ENCODE measurements at places on chromosomes 5 and 9.

DNA sequence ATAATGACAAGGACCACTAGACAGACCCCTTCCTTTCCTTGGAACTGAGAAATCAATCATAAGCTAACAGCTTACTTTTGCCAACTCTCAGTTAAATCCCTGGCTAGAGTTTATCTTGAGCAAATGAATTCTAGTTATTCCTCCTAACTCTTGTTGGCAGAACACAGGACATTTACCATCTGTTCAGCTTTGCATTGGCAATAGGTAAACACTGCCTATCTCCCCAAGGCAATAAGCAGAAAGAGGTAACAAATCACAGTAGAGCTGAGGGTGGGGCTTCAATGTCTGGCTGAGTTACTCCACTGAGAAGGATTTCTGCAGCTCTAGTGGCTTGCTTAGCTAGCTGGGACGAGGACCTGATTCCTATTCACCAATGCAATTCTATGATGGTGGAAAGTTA, 503.3 kb upstream of the GRIA1 start:
- DNase-seq: no peak

DNA sequence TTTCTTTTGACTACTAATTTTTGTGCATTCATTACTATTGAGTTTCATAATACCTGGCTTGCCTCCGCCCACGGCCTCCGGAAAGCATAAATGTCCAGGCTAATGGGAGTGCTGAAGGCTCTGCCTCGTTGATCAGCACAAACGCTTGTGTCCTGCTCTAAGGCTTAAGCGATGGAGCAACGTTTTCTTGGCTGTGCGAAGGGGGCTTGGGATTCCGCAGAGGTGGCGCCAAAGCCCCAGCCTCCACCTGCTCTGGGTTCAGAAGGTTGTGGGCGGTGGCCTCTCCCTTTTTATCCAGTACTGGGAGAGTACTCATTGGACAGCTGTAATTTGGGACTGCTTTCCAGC, 19.7 kb downstream of the ANXA2R start:
- DNase-seq: peak; percentile 34

GRCh38 chr9:120571443-120572257, 8.3 kb downstream of the CDK5RAP2 start:
- peak; percentile 63 for DNase-seq

DNA sequence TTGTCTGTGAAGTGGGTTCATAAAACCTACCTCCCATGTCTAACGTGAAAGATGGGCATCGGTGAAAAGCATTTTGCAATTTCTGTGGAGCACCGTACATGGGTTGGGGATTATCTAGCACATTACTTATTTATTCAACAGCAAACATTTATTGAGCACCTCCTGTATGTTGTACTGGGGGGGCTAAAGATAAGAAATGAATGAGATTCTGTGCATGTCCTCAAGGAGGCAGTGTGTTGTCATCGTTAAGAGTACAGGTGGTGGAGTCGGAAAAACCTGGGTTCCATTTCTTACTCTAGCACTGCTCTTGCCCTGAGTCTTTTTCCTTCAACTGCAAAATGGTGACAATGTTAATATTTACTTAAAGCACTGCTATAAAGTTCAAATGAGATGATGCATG, 30.4 kb upstream of the DENND1A start:
- no peak for DNase-seq

- no peak for DNase-seq
These were observed 100.9 kb upstream of the PTGER4 start for GRCh38 chr5:40578501-40579451.

- DNase-seq: no peak
These were observed 353.5 kb downstream of the SPATA31D1 start for GRCh38 chr9:82342046-82342445.

GRCh38 chr9:87372356-87372851, 125.3 kb upstream of the DAPK1 start:
- DNase-seq: peak; percentile 29

DNA sequence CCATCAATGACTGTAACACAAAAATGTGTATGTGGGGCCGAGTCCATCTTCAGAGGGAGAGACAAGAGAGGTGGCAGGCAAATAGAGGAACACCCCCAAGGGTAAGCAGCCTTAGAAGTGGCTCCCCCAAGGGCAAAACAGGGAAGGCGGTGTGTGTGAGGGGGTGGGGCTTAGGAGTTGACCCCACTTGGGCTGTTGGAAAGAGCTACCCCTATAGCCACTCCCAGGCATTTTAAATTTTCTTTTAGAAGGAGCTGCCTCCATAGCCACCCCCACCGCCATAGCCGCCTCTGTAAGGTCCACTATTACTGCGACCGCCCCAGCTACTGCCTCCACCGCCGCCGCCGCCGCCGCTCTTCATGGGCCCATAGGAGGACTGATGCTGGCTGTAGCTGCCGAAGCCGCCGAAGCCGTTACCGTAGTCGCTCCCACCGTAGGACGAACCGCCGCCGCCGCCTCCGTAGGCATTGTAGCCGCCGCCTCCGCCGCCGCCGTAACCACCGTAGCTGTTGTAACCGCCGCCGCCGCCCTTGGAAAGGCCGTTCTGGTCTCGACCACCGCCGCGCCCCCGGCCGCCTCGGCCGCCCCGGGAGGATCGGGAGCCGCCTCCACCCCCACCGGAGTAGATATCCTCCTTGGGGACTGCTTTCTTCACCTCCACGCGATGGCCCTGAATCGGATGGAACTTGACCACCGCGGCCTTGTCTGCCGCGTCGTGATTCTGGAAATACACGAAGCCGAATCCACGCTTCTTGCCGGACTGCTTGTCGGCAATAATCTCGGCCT, 1.1 kb downstream of the HNRNPA0 start:
- peak; percentile 10 for DNase-seq

DNA sequence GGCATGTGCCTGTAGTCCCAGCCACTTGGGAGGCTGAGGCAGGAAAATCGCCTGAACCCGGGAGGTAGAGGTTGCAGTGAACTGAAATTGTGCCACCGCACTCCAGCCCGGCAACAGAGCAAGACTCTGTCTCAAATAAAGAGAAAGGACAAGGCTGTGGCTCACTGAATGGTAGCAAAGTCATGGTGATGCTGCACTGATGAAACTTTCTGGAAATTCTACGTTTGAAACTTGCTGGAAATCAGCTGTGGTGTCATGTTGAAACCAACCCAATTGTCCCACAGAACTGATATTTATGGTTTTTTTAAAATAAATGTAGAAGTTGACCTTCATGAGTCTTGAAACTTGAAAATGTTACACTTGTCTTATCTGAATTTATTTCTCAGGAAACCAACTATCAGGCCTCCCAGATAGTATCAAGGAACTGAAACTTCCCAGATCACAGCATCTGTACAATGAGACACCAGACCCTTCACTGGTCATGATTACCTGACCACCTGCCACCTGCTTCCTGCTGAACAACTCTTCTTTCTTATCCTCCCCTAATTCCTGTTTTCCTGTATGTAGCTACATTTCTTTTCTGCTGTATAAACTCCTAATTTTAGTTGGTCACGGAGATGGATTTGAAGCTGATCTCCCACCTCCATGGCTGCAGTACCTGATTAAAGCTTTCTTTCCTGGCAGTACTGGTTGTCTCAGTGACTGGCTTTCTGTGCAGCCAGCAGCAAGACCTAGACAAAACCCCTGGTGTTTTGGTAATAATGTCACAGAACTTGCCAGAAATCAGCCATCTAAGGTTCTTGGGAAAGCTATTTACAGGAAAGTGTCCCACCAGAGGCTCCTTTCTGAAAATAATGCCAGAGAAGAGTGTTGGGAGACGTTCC, 5.6 kb upstream of the TBC1D13 start:
- DNase-seq: no peak

- no peak for DNase-seq
These were observed 90.1 kb downstream of the RFX3 start for GRCh38 chr9:3435732-3436131.

DNA sequence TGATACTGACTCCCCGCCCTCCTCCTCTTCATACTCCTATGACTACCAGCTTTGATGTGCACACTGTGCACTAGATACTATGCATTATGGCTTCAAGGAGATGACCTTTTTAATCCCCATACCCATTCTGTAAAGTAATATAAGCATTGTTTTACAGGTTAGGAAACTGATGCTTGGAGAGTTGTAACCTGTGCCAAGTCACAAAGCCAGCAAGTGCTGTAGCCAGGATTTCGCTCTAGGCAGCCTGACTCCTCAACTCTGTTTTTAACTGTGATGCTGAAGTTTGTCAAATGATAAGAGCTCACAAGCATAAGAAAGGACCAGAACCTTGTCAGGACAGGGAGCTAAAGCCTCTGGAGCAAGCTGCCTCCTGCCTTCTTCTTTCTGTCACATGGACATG, 461.3 kb downstream of the TMEM232 start:
- no peak for DNase-seq

- no peak for DNase-seq
These were observed 11.8 kb upstream of the TMC1 start for GRCh38 chr9:72509635-72510034.

DNA sequence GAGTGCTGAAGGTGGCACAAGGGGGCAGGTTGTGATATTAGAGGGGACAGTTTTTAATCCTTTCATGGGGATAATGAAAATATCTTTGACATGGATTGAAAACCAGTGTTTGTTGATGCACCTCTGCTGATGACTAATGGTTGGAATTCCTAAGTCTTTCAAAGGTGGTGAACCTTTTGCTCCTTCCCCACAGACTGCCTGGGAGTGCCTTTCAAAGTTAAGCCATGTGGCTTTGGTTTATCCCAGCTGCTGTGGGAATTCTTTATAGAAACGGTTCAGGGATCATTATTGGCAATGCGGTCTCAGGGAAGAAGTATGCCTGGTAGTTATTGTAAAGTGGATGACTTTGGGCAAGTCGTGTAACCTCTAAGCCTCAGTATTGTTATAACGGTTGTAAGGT, 45.7 kb downstream of the PIP5K1B start:
- DNase-seq: no peak

DNA sequence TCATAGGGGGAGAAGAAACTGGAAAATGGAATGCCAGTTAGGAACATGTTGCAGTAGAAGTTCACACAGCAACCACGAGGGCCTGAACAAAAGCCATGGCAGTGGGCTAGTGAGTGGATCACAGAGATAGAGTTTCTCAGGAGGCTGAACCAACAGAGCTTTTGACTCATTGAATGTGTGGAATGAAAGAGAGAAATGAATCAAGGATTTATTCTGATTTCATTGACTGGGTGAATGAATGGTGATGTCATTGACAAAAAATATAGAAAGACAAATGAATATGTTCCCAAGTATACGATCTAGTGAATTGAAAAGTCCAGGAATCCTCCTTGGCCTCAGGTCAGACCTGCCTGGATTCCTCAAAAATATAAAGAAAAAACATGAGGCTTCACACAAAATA, 99.2 kb downstream of the ZNF462 start:
- DNase-seq: no peak

DNA sequence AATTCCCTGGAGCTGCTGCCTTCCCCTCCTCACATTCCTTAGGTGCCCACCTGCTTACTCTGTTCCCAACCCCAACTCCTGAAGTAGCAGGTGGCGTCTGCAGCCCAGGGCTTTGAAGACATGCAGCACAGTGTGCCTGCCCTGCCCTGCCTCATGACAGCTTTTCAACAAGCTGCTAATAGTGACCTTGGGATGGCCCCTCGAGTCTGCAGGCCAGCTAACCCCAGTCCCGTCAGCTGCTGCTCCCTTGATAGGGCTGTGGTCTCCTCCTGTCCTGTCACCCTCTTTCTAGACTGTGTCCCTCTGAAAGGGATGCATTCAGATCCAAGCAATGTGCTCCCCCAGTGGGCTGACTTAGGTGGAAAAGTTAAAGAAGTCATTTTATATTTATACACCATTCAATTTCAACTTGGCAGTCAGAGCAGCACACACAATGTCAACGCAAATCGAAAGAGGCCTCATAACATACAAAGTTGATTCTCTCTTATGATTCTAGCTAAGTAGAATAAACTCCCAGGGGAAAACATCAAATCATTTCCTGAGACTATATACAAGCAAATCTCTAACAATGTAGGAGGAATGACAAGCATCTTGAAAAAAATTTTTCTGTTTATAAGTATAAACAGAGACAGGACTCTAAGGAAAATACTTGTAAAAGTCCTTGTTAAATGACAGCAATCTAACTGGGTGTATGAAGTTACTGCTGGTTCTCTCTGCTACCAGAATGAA, 37.9 kb downstream of the ADRB2 start:
- no peak for DNase-seq

- no peak for DNase-seq
These were observed 68.7 kb upstream of the TAF11L2 start for GRCh38 chr5:17429353-17429752.

DNA sequence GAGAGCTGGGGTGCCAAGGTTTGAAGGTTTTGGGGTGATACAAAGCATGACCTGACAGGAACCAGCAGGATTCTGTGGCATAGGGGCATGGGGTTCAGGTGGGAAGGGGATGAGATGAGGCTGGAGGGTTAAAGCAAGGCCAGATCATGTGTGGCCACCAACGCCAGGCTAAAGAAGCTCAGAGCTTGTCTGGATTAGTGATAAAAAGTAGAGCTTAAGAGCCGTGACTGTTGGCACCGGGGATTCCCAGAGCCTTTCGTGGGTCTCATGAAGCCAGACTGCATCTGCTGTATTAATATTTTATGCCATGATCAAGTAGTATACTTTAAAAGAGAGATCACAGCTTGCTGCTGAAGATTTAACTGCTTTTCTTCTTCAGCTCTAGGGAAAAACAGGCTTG, 8.5 kb upstream of the GSN start:
- DNase-seq: no peak

DNA sequence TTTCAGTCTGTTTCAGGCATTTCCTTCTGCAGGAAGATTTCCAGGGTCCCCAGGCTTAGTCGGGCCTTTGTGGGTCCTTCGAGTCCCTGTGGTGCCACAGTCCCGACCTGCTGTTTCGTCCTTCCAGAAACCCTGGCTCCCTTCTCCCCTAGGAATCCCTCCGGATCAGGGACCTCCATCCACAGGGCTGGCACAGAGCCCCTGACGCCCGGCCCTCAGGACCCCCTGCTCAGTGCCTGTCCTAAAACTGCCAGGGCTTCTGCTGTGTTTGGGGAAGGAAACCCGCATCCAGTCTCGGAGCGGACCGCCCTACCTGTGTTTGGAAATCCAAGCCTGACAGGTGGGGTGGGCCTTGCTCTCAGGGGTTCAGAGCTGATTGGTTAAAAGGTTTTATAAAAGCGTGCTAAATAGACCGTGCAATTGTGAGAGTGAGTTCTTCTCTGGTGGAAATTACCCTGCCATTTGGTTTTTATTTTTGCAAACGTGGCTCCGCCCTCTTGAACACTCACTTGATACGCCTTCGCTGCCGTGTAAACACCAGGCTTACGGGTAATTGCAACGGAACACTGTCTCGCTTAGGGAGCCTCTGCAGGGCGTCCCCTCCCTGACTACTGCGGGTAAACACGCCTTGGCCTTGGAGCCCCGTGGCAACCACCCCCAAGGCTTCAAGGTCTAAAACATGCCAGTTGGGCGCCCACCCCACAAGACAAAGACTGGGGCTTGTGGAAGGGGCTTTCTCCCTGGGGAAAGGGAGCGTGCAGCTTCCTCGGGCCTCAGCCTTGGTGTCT, 121.2 kb downstream of the PHF2 start:
- DNase-seq: no peak
